AG04450 (cell line): ENCODE measurements at places on chromosomes 13 and 19. TPM values are rescaled to one million over a fixed set of nuclear protein-coding genes. Genes with fewer than 3 reads are reported as not detected.

The KLK14 gene
- polyA plus RNA-seq = not detected in 2 replicates

The ZNF583 gene
- 4.5 and 6.2 TPM in 2 replicates for polyA plus RNA-seq

GRCh38 chr19:55041627-55042343 lies 3.7 kb upstream of the GP6 start:
- DNase-seq = no peak

DNA sequence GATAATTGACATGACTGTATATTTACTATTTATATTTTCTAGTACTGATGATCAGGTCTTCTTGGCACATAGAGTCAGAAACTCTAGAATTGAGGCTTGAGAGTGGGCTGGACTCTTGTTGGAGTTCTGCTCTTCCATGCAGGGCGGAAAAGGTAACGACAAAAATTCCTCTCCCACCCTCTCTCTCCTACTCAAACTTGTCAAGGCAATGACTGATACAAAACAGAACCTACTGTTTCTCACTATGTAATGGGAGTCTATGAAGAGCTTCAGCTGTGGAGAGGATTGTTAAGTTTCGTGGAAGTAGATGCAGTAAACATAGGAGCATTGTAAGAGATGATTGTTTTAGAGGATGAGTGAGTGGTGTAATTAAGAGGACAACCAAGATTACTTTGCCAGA lies 8.8 kb downstream of the EDNRB start:
- no peak for DNase-seq

DNA sequence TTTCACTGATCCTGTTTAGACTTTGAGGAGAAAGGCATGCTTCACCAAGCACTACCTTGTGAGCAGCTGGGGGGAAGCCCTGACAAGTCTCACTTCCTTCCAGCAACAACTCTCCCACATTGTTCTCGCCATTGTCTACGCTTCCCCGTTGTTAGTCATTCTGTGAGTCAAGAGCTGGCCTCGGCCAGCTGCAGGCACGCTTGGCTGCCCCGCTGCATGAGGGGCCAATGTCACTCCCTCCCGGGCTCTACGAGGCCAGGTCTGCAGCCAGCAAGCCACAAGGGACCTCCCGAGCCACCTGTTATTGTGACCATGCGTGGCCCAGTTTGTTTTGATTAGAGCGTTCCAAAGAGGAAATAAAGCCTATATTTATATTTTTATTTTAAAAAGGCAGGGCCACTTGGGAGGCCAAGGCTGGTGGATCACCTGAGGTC lies 220.9 kb downstream of the FOXO1 start:
- DNase-seq = no peak

GRCh38 chr13:30113551-30113950 lies 193.8 kb downstream of the KATNAL1 start:
- DNase-seq = no peak

DNA sequence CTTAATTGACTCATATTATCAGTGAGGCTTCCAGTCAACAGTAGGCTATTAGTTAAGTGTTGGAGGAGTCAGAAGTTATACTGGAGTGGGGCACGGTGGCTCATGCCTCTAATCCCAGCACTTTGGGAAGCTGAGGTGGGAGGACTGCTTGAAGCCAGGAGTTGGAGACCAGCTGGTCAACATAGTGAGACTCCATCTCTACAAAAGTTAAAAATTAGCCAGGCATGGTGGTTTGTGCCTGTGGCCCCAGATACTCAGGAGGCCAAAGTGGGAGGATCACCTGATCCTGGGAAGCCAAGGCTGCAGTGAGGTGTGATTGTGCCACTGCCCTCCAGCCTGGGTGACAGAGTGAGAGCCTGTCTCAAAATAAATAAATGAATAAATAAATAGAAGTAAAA lies 53.2 kb downstream of the COMP start:
- no peak for DNase-seq

DNA sequence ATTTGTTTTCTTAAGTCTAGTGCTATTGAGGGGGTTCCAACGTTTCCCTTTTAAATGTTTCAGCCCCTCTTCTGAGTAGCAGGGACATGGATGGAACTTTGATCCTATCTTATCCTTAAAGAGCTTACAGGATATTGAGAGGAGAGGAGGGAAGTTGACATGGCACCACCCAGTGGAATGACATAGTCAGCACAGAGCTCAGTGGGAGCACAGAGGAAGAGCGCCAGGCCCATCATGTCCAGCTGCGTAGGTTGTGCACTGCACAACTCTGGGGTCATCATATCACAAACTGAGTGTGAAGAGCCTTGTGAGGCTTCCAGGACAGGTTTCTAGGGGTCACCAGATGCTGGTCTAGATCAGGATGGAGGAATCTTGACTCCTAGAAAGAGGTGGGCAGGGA lies 4.6 kb upstream of the CDC42EP5 start:
- no peak for DNase-seq

The PALM3 gene
- polyA plus RNA-seq = 0.43 and 0.51 TPM in 2 replicates

GRCh38 chr13:48398450-48399095 lies 14.3 kb downstream of the LPAR6 start:
- no peak for DNase-seq

- no peak for DNase-seq
Measured at GRCh38 chr19:3462991-3463713, 17.2 kb downstream of the SMIM24 start.

DNA sequence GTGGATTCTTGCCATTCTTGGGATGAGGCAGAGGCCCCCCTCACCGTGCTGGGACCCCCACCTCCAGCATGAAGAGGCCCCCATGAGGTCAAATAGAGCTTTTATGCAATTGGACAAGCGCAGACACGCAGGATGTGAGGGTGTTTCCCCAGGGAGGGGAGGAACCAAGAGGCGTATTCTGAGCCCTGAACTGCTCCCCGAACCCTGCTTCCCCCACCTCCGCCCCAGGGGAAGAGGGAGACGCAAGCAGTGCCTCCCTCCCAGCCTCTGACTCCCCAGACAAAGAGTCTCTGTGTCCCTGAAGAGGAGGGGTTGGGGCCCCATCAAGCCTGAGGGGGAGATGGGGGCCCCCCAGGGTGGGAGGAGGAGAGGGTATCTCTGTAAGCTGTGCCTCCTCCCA lies 1.3 kb upstream of the RDH8 start:
- no peak for DNase-seq

GRCh38 chr13:52061587-52061986 lies 37.1 kb downstream of the UTP14C start:
- DNase-seq = no peak

DNA sequence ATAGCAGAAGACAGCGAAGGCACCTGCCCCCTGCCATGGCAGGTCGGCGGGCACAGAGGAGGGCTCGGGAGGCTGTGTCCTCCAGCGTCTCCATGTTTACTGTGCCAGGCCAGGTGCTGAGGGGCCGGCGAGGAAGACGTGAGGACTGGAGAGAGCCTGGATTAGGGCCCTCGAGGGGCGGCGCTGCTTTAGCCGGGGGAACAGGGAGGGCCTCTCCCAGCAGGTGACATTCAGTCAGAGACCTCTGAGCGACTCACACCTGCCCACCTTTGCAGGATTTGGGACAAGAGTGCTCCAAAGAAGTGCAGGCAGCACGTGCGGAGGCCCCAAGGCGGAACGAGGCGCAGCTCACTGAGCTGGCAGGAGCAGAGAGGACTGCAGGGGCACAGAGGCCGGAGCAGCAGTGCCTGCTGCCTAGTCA lies 17.6 kb downstream of the KDM4B start:
- no peak for DNase-seq

The FAM124A gene
- 0.06 and 0.14 TPM in 2 replicates for polyA plus RNA-seq

DNA sequence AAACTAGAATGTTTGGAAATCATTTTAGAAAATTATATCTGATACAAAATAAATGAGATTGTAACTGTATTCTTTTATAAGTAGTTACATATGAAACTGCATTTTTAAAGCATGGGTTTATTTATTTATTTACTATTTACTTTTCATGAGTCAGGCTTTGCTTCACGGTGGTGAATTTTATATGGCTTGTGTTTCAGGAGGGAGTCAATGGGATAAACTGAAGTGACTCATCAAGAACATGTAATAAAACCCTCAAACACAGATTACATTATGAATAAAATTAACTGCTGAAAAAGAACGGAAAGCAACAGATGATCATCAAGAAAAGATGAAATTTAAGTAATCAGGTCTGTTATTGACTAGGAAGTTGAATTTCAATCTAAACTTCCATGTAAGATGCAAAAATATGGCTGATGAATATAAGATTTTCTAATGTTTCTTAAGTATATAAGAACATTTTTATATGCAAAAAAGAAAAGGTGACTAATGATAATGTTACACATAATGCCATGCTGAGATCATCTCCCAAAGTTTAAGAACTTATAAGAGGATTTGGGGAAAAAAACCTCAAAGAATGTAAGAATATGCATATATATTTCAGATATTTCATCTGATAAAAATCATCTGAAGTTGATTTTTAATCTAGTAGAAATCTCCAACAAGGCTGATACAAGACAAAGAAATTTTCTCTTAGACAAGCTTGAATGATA lies 383.6 kb downstream of the SLITRK1 start:
- DNase-seq = no peak

- no peak for DNase-seq
Measured at GRCh38 chr13:109135018-109135417, 505.6 kb downstream of the MYO16 start.

- no peak for DNase-seq
Measured at GRCh38 chr13:80363890-80364503, 23.1 kb upstream of the SPRY2 start.

DNA sequence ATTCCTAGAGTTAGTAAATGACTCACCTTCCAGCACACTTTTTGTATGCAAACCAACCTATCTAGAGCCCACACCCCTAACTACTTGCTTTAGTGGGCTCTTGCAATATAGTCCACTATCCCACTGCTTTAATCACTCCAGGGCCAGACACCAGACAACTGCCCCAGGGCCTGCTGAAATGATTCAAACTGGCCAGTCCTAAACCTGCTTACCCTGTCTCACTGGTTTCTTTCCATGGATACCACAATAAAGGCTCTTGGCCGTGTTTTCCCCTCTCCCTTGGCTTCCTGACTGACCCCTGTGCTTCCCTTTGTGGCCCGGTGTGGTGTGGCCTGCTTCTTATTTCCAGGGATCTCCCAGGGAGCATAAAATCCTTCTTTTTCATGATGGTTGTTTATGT lies 14.6 kb downstream of the HS6ST3 start:
- no peak for DNase-seq

The CBARP gene
- 1.1 and 1.6 TPM in 2 replicates for polyA plus RNA-seq

DNA sequence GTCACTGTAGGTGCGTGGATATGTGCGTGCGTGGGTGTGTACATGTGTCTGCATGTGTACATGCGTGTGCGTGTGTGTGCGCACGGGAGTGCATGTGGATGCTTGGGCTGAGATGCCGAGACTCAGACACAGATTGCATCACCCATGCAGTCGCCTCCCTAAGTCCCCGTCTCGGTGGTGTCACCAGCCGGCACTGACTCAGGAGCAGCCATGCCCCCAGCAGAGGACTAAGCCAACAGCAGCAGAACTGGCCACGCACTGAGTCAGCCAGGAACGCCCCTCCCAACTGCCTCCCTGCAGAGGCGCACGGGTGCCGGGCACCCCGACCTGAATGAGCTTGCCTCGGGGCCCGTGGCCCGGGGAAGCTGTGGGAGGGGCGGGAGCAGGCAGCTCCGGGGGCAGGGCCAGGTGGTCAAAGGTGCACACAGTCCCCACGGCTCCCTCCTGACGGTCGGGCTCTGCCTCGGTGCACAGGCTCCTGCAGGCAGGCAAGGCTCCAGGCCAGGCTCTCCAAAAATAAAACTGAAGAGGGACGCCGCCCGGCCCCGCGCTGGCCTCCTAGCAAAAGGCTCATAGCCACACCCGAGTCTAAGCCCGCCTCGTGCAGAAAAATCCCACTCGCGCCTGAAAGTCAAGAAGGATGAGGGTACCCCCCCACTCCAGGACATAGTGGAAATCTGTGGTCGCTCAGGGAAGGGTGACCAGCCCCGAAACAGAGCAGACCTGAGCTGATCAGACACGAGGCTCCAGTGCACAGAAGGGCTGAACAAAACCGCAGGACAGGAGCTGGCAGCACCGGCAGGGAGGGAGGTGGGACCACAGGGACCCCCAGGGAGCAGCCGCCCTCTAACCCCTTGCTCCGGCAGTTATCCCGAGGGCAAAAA lies 49.2 kb downstream of the GADD45B start:
- no peak for DNase-seq

The YJEFN3 gene
- 1.2 and 1.4 TPM in 2 replicates for polyA plus RNA-seq

- DNase-seq = no peak
Measured at GRCh38 chr13:112443995-112444311, 67.8 kb downstream of the SPACA7 start.

The CCDC106 gene
- polyA plus RNA-seq = 6.2 and 8.7 TPM in 2 replicates

DNA sequence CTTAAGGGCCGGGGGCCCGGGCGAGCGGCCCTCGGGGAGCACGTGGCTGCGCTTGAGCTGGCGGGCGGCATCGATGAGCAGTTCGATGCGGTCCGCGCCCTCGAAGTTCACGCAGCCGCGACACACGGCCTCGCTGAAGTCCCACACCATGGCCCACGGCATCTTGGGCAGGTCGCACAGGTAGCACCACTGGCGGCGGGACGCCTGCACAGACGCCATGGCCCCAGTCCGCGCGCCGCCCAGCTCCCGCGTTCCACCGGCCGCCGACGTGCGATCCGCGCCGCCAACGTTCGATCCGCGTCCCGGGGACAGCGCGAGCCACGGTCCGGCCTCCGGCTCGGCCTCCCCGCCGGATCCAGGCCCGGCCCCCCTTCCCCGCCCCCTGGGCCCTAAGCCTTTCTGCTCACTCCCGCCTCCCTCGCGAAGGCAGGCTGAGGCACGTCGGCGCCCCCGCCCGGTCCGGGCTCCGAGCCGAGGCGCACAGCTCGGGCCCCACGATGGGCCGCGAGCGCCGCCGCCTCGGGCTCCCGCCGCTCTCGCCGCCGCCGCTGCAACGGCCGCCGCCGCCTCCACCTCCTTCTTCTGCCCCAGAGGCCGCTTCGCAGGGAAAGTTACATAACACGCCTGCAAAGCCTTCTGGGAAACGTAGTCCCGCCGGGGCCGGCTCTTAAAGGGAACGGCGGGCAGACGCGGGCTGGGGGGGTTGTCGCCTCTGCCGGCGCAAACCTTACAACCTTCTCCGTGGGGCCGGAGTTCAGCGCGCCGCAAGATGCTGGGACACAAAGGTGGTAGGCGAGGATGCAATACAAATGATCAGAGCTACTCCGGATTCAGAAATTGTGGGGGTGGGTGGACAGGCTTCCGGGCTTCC lies at the start of gene IRF2BP1:
TSS of gene IRF2BP1 (minus strand) at position 586 of the 871 bp plus-strand sequence. CDS start at position 219, 367 bp downstream.
- DNase-seq = peak; percentile 81

- no peak for DNase-seq
Measured at GRCh38 chr13:49607761-49608160, 20.5 kb upstream of the ARL11 start.

GRCh38 chr13:92355213-92355612 lies 871.4 kb upstream of the GPC6 start:
- no peak for DNase-seq

The ZNF254 gene
- polyA plus RNA-seq = 8.7 and 11.4 TPM in 2 replicates

The TTC9B gene
- not detected in 2 replicates for polyA plus RNA-seq

The HIPK4 gene
- 0.09 and 0.11 TPM in 2 replicates for polyA plus RNA-seq

- no peak for DNase-seq
Measured at GRCh38 chr13:101486708-101487437, 34.4 kb downstream of the ITGBL1 start.

The OR4F17 gene
- not detected in 2 replicates for polyA plus RNA-seq

DNA sequence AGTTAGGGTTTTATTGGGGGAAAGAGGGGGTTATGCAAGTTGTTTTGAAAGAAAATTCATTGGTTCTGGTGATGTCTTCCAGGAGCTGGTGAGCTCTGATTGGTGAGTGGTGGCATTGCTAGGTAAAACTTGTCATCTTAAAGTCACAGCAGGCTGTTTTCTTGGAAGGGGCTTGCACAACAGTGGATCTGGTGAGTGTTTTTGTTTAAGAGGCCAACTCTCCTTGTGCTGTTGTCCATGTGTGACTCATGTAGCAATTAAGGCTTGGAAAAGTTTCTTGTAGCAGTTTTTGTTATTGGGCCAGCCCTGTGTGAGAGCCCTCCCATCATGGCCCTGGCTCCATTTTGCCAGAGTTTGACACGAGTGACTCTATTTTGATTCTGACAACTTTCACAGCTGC lies 109.4 kb downstream of the RFC3 start:
- DNase-seq = no peak

The IGFL3 gene
- polyA plus RNA-seq = not detected in 2 replicates

- no peak for DNase-seq
Measured at GRCh38 chr19:45920458-45920857, 5.9 kb upstream of the NANOS2 start.
